CD4-positive, alpha-beta T cell (primary cell): ENCODE measurements at places on chromosomes 11 and 22.

GRCh38 chr11:64590763-64591221 lies at the start of gene SLC22A12:
Gene SLC22A12, plus strand, starts transcription at chr11:64591220. Its CDS starts 337 bp downstream, at chr11:64591557.
- H3K27ac ChIP-seq, result no peak within 1 kb of the TSS
- no peak within 1 kb of the TSS for H3K4me3 ChIP-seq
- no peaks in the 10 kb centered on the region for H3K4me1 ChIP-seq

GRCh38 chr22:49881856-49882255 lies 28.2 kb downstream of the ZBED4 start:
- DNase-seq, result no peak
- H3K36me3 ChIP-seq, result peaks cover 37% of the 10 kb centered on the region
- no peak overlapping the region for H3K4me3 ChIP-seq
- peaks cover 16% of the 10 kb centered on the region for H3K4me1 ChIP-seq
- no peaks in the 10 kb centered on the region for H3K27me3 ChIP-seq
- H3K27ac ChIP-seq, result no peak overlapping the region

- H3K4me3 ChIP-seq, result peak overlapping the region; percentile 51
- H3K27me3 ChIP-seq, result no peaks in the 10 kb centered on the region
- no peak for DNase-seq
- H3K27ac ChIP-seq, result no peak overlapping the region
- peaks cover 15% of the 10 kb centered on the region for H3K4me1 ChIP-seq
Observed at GRCh38 chr11:77589181-77589520, 602 bp upstream of the AQP11 start.

DNA sequence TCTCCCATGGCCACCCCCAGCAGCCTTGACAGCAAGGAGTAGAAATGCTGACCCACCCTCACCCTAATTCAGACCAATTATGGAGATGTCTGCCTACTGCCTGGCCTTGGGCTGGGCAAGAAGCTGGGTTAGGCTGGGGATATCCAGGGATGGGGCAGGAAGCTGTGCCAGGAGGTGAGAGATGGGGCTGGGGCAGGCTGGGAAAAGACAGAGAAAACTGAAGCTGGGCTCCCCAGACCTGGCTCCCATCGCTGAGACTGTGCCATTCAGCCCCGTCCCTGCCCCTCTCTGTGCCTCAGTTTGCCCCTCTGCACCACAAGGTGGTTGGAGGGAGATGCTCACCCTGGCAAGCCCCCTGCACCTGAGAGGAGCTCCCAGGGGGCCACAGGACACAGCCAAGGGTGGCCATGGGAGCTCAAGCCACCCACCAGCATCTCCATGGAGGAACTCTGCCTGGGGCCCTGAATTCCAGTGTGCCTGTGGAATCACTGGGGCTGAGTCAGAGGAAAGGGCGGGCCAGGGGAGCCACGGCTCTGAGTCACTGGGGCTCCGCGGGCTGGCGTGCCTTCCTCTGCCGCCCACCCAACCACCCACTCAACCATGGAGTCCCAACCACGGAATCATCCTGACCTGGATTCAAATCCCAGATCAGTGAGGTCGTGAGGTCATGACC lies 6.0 kb upstream of the CARD10 start:
- peaks cover 36% of the 10 kb centered on the region for H3K27me3 ChIP-seq
- H3K27ac ChIP-seq, result no peak overlapping the region
- no peak for DNase-seq
- H3K36me3 ChIP-seq, result no peaks in the 10 kb centered on the region
- H3K4me1 ChIP-seq, result peaks cover 6% of the 10 kb centered on the region
- H3K4me3 ChIP-seq, result no peak overlapping the region

GRCh38 chr11:120336641-120337354 lies 585 bp downstream of the ARHGEF12 start:
- peaks cover 26% of the 10 kb centered on the region for H3K4me1 ChIP-seq
- no peaks in the 10 kb centered on the region for H3K36me3 ChIP-seq
- H3K27me3 ChIP-seq, result peaks cover 26% of the 10 kb centered on the region
- H3K27ac ChIP-seq, result no peak overlapping the region
- H3K4me3 ChIP-seq, result peak overlapping the region; percentile 77

DNA sequence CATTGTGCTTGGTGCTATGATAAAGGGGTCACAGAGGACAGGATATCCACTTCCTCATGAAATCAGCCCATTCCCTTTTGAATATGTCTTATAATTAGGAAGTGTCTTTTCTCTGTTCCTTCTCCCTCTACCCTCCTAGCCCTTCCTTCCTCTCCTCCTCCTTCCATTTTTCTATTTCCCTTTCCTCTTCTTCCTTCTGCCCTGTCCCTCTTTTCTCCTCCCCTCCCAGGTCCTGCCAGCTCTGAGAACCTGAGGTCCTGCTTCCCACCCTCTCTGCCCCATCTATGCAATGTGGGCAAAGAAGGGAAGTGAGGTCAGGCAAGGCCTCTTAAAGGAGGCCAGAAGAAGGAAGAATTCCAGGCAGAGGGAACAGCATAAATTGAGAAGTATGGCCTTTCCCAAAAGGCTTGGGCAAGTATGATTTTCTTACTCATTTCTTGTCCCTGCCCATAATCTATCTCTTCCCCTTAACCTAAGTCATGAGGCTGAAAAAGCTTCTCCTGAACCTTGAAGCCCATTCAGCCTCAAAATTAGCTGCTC lies 7.7 kb upstream of the UBASH3B start:
- H3K27ac ChIP-seq, result no peak overlapping the region
- no peak overlapping the region for H3K4me3 ChIP-seq
- H3K36me3 ChIP-seq, result no peaks in the 10 kb centered on the region
- DNase-seq, result no peak

DNA sequence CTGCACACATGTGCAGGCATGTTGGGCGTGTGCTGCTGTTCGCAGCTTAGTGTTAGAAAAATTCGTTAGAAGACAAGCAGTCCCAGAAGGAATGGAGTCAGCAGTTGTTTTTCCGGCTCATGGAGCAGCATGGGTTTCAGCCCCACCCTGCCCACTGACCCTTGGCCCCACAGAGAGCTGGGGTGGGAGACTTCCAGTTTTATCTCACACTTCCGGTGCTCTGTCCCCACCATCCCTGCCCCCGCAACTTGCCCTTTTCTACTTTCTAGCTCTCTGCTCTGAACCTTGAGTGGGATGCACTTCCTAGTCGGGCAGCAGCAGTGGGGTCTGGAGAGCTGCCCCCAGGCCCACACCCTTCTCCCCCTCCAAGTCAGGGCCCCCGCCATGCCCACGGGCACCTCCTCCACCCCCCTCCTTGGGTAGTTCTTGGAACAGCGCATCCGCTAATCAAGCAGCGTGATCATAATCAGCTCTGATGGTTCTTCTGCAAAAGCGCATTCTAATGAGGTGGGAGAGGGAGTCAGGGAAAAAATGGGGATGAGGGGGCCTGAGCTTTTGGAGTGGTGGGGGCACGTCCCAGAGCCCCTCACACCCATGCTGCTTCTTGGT lies 184.4 kb downstream of the CEP164 start:
- H3K27me3 ChIP-seq, result peaks cover 2% of the 10 kb centered on the region
- no peak overlapping the region for H3K4me3 ChIP-seq
- DNase-seq, result no peak
- H3K4me1 ChIP-seq, result no peaks in the 10 kb centered on the region
- H3K36me3 ChIP-seq, result no peaks in the 10 kb centered on the region
- H3K27ac ChIP-seq, result no peak overlapping the region

- H3K4me1 ChIP-seq, result peaks cover 22% of the 10 kb centered on the region
- H3K27ac ChIP-seq, result no peak overlapping the region
- no peak for DNase-seq
- no peak overlapping the region for H3K4me3 ChIP-seq
- no peaks in the 10 kb centered on the region for H3K27me3 ChIP-seq
Observed at GRCh38 chr22:41215926-41216325, 10.8 kb downstream of the L3MBTL2 start.

- no peak for DNase-seq
- no peak overlapping the region for H3K27ac ChIP-seq
Observed at GRCh38 chr22:48223488-48224190, 1461.2 kb downstream of the TBC1D22A start.

GRCh38 chr11:131301306-131301705 lies 69.1 kb upstream of the NTM start:
- no peak overlapping the region for H3K4me3 ChIP-seq
- H3K27ac ChIP-seq, result no peak overlapping the region
- no peak for DNase-seq
- no peaks in the 10 kb centered on the region for H3K4me1 ChIP-seq

DNA sequence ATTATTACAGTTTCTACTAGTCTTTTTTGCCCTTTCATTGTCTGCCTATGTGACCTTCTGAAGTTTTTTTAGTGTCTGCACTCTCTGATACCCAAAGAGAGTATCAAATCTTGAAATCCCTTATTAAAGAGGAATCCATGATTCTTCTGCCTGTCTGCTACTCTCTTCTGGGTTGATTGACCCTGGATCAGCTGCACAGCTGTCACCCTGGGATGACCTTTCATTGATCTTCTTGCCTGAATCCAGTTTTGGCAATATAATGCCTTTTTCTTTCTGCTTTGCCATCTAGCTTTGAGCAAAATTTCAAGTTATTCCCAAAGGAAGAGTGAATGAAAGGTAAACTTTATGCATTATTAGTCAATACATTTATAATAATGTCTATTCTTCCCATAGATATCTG lies 32.6 kb downstream of the NCAM1 start:
- H3K27me3 ChIP-seq, result no peaks in the 10 kb centered on the region
- H3K27ac ChIP-seq, result no peak overlapping the region
- H3K4me3 ChIP-seq, result no peak overlapping the region
- DNase-seq, result no peak
- H3K4me1 ChIP-seq, result no peaks in the 10 kb centered on the region

DNA sequence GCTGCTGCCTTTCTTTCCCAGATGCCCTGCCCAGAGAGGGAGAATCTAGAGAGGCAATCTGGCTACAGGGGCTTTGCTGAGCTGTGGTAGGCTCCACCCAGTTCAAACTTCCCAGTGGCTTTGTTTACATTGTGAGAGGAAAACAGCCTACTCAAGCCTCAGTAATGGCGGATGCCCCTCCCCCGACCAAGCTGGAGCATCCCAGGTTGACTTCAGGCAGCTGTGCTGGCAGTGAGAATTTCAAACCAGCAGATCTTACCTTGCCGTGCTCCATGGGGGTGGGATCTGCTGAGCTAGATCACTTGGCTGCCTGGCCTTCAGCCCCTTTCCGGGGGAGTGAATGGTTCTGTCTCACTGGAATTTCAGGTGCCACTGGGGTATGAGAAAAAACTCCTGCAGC lies 12.2 kb downstream of the BDNF start:
- H3K4me3 ChIP-seq, result no peak overlapping the region
- no peaks in the 10 kb centered on the region for H3K36me3 ChIP-seq
- no peaks in the 10 kb centered on the region for H3K27me3 ChIP-seq
- DNase-seq, result no peak
- H3K4me1 ChIP-seq, result no peaks in the 10 kb centered on the region

- H3K27me3 ChIP-seq, result peaks cover 23% of the 10 kb centered on the region
- H3K27ac ChIP-seq, result no peak overlapping the region
- H3K4me1 ChIP-seq, result peaks cover 44% of the 10 kb centered on the region
- no peak for DNase-seq
Observed at GRCh38 chr22:20428496-20429253, 8.9 kb downstream of the SCARF2 start.

GRCh38 chr11:8267280-8267679 lies 3.6 kb upstream of the LMO1 start:
- H3K27ac ChIP-seq, result no peak overlapping the region
- no peaks in the 10 kb centered on the region for H3K36me3 ChIP-seq
- peaks cover 55% of the 10 kb centered on the region for H3K27me3 ChIP-seq
- peaks cover 25% of the 10 kb centered on the region for H3K4me1 ChIP-seq

DNA sequence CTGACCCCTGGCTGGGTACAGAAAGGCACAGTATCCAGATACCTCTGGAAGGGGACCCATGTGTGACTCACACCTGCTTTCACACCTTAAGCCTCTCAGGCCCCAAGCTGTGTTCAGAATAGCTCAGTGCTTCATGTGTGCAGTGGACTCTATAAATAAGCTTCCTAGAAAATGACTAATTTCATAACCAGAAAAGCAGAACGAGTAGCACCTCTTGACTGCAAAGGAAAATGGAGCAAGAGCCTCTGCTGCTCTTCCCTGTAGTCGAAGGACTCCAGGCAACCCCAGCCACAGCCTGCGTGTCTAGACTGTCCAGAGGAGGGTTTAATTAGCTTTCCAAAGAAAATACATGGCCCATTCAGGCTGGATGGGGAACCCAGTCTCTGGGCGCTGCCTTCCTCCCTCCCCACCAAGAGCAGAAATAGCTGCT lies 23.1 kb downstream of the PTPN5 start:
- no peak overlapping the region for H3K4me3 ChIP-seq
- no peaks in the 10 kb centered on the region for H3K36me3 ChIP-seq
- H3K4me1 ChIP-seq, result no peaks in the 10 kb centered on the region
- H3K27me3 ChIP-seq, result no peaks in the 10 kb centered on the region
- H3K27ac ChIP-seq, result no peak overlapping the region
- DNase-seq, result no peak

DNA sequence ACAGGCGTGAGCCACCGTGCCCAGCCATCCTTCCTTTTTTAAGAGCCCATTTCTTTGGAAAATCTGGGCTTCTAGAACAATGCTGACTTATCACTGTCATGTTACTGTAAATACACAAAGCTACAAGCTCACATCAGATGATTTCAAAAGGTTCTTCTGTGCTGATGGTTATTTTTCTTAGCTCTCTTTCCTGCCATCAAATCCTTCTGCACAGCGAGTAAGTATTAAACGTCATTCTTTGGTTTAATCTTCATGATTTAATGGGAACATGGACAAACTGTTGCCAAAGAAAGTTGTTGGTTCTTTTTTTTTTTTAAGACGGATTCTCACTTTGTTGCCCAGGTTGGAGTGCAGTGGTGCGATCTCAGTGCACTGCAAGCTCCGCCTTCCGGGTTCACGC lies 43.3 kb upstream of the NUP50 start:
- DNase-seq, result no peak
- no peaks in the 10 kb centered on the region for H3K27me3 ChIP-seq
- H3K36me3 ChIP-seq, result no peaks in the 10 kb centered on the region
- H3K4me3 ChIP-seq, result no peak overlapping the region
- H3K4me1 ChIP-seq, result no peaks in the 10 kb centered on the region
- no peak overlapping the region for H3K27ac ChIP-seq

DNA sequence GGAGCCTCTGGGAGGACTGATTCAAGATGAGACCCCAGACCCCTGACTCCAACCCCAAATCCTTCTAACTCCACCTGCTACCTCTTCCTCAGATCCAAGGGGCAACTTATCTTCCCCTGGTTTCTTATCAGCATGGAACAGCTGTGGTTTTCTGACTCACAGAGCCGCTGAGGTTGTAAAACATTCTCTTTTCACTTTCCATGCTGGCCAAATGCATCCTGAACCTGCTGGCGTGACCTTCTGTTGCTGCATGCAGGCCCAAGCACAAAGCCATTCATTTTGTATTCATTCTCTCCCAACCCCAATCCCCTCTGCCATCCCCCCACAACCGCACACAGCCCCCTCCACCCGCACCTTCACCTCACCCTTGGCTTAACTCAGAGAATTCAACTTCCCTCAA lies 70.3 kb downstream of the SEZ6L start:
- no peaks in the 10 kb centered on the region for H3K4me1 ChIP-seq
- no peak overlapping the region for H3K4me3 ChIP-seq
- no peak for DNase-seq
- no peaks in the 10 kb centered on the region for H3K36me3 ChIP-seq
- no peaks in the 10 kb centered on the region for H3K27me3 ChIP-seq
- H3K27ac ChIP-seq, result no peak overlapping the region

- no peak overlapping the region for H3K27ac ChIP-seq
- H3K27me3 ChIP-seq, result no peaks in the 10 kb centered on the region
- no peak overlapping the region for H3K4me3 ChIP-seq
- H3K36me3 ChIP-seq, result peaks cover 31% of the 10 kb centered on the region
- no peaks in the 10 kb centered on the region for H3K4me1 ChIP-seq
Observed at GRCh38 chr11:71962428-71963038, 33.7 kb downstream of the RNF121 start.
